ENCODE measurements at places on chromosomes 1 and 21. TPM values are rescaled to one million over a fixed set of nuclear protein-coding genes. Genes with fewer than 3 reads are reported as not detected.

SPRR1A gene
- not detected for total RNA-seq

- DNase-seq: peak; percentile 30
- no peaks in the 10 kb centered on the region for H3K4me1 ChIP-seq
- no peaks in the 10 kb centered on the region for H3K36me3 ChIP-seq
- no peak within 1 kb of the TSS for H3K27ac ChIP-seq
- H3K4me3 ChIP-seq: no peak within 1 kb of the TSS
Measured at GRCh38 chr1:151175863-151176262, at the start of gene TMOD4. TMOD4 (minus strand) TSS chr1:151175981; CDS start chr1:151174875, 1,106 bp downstream.

DNA sequence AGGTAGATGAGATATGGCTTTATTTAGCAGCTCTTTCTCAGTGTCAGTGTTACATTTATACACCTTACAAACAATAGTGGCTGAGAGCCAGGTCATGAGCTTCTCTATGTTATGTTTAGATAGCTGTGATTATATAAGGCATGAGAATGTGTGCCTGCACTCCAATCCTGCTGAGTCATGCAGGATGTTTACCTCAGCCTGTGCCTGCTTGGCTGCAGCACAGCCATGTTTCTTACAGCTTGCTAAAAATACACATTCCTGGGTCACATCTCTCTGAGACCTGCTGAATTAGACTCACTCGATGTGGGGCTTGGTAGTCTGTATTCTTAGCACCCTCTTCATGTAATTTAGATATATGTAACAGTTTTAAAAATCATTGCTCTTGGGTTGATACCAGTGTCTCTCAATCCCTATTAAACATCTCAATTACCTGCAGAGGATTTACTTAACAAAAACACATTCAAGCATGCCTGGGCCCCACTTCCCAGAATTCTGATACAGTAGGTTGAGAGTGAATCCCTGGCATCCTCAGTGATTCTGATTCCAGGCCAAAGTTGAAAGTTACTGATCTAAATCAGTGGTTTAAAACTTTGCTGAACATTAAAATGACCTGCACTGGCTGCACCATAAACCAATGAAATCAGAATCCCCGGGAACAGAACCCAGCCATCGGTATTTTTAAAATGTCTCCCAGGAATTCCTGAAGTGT is 107.5 kb downstream of the GDAP2 start:
- no peaks in the 10 kb centered on the region for H3K27me3 ChIP-seq
- peak overlapping the region; percentile 93 for H3K27ac ChIP-seq
- no peaks in the 10 kb centered on the region for H3K36me3 ChIP-seq
- peaks cover 13% of the 10 kb centered on the region for H3K4me1 ChIP-seq

DNA sequence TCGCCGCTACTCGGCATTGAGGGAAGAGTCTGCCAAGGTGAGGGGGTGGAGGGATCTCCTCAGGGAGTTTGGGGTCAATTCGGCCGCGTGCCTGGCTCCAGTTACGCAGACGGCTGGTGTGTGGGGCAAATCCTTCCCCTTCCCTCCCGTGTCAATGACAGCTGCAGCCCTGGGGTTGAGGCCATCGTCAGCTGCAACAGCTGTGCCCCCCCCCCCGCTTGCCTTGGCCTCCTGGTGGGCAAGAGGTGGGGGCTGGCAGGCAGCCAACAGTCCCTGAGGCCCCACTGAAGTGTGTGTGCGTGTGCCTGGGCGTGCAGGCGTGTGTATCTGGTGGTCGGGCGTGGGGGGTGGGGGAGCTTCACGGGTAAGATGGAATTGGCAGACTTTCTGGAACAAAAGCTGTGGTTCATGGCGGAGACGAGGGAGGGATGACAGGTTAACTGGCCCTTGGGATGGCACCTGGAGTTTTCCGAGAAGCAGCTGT is 25.6 kb downstream of the PPFIA4 start:
- H3K36me3 ChIP-seq: no peaks in the 10 kb centered on the region
- DNase-seq: peak; percentile 42
- H3K27me3 ChIP-seq: no peaks in the 10 kb centered on the region
- H3K4me1 ChIP-seq: peaks cover 13% of the 10 kb centered on the region
- H3K27ac ChIP-seq: no peak overlapping the region
